ENCODE measurements at places on chromosomes 6 and 20.
A peak's percentile ranks its signal among the peaks of the same experiment; 100 is the strongest.

GRCh38 chr6:108686896-108687295 is 126.2 kb downstream of the FOXO3 start:
- no peak for DNase-seq

DNA sequence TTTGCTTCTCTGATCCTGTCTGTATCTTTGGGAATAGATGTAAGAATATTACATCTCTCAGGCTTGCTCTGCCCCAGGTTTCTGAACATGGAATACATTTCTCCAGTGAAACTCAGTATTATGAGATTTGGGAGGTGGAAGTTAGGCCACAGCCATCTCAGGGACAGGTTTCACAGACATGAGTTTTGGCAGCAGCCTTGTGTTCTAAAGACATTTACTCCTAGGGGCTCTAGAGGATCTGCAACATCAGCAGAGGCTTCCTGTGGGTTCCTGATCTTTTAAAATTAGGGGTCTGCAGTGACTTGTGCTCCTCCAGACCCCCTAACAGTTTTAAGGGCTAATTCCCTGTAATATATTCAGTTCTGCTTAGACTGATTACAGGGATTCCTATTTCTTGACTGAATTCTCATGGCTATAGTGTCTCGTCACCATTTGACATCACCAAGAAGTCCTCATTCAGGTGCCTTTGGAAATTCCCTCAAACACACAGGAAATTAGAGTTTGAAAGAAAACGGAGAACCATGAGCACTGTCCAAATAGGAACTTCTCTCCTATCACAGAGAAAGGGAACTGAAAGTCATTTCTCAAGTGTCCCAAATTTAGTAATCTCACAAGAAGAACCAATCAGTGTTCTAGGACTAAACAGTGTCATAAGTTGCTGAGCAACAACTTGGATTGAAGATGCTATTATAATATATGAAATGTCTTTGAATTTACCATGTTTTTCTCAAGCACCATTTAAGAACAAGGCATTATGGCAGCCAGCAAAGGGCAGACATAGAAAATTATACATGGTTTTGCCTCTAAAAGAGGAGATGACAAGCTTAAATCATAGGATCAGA is 2.5 kb upstream of the HLA-DRA start:
- peak; percentile 48 for DNase-seq

- no peak for DNase-seq
These were observed 100.5 kb upstream of the HMGCLL1 start for GRCh38 chr6:55679503-55679902.

DNA sequence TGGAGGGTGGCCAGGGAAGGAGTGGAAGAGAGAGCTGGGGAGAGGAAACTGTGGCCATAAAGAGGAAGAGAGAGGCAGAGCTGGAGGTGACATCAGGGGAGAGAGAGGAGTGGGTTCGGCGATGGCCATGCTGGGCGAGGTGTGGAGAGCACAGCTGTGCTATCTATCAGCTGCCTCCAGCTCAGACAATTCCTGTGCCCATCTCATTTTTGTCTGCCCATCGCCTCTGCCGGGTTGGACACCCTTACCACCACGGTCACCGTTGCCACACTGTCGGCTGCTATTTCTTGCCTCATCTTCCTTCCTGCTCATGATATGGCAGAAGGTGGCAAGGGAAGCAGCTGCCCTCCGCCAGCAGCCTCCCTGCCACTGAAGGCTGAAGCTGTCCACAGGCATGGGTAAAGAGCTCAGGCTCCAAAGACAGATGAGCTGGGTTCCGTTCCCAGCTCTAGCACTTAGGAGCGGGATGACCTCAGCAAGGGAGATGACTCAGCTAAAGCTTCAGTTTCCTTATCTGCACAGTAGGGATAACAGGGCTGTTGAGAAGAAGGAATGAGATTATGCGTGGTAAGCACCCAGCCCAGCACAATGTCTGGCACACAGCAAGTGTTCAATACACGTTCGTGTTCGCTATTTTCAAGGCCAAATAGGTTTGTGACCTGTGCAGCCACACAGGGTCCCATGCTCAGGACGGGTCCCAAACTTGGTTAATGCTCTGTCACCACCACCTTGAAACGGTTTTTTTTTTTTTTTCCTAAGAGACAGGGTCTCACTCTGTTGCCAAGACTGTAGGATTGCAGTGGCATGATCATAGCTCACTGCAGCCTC is 21.9 kb upstream of the TAF8 start:
- DNase-seq, result no peak

DNA sequence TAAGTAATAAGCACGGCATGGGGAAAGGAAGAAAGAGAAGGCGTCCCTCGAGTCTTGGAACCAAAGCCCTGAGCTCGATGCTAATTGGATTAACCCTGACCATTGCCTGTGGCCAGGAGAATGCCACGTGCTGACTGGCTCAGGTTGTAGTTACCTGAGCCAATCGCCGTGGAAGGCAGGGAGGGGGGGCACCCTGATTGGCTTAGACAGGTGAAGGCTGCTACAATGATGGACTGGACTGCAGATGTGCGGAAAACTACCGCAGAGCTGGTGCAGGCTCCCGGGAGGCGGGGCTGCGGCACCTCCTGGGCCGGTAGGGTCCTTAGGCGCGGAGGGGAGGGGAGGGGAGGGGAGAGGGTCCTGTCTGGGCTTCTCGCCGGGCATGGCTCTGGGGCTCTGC is 121.3 kb downstream of the TFAP2C start:
- no peak for DNase-seq

DNA sequence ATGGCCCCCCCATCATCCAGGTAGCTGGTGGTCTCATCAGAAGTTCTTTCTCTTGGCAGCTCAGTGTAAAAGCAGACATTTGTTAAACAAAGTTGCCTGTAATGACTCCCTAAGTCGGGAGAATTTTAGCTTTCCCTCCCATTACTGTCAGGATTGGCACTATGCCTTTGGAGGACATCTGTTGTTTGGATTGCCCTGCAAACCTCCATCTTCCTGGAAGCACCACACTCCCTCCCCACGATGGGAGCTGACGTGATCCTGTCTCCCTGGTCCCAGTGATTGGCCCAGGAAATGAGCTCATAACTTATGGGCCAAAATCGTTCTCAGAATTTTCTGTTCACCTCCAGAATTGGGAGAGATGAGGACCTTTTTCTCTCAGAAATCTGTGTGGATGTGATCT is 42.6 kb upstream of the CNR1 start:
- DNase-seq, result no peak

DNA sequence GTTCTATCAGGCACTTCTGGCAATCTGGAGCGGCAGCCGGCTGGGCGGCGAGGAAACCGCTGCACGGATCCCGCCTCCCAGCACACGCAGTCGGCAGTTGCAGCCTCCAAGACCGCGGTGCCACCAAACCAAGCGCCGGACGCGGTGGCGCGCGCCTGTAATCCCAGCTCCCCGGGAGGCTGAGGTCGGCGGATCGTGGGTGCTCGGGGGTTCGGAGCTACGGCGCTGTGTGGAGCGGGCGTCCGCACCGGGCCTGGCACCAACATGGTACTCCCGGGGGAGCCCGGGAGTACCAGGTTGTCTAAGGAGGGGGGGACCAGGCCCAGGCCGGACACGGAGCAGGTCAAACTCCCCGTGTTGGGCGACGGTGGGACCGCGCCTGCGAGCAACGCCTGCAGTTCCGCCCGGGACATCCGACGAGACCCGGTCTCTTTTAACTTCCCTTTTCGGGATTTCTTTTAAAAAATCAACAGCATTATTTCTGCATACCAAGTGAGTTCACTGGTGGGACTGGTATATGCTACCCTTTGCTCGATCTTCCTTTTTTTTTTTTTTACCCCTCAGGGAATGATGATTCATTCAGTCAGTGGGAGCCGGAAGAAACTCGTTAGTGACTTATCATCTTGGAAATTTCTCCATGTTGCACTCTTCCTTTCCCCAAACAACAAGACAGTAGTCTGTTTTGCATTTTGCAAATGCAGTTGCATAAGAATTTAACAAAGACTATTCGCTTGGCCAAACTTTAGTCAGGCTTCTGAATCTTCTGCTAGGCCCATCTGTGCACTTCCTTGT is 27.6 kb downstream of the ZNF311 start:
- peak; percentile 63 for DNase-seq

- DNase-seq, result no peak
These were observed 123.1 kb upstream of the GJE1 start for GRCh38 chr6:142009647-142010046.

DNA sequence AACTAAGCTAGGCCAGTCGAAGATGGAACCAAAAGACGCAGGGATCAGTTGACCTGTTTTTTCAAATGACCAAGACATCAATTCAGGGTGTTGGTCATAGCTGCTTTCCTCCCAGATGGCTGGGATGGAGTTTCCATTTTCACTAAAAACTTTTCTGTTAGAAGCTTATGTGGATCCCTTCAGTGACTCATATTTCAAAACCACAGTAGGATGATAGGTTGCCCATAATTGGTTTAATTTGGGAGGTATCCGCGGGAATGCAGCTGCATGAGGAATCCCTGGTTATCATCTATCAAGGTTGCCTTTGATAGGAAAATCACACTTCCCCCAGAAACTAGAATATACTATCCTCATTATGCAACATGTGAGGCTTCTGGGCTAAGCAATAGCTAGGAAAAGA is 150.9 kb upstream of the MLIP start:
- no peak for DNase-seq

- DNase-seq, result no peak
These were observed 179.1 kb upstream of the EYA4 start for GRCh38 chr6:133062077-133062476.

- DNase-seq, result no peak
These were observed 611.0 kb upstream of the MARCKS start for GRCh38 chr6:113246186-113246585.

DNA sequence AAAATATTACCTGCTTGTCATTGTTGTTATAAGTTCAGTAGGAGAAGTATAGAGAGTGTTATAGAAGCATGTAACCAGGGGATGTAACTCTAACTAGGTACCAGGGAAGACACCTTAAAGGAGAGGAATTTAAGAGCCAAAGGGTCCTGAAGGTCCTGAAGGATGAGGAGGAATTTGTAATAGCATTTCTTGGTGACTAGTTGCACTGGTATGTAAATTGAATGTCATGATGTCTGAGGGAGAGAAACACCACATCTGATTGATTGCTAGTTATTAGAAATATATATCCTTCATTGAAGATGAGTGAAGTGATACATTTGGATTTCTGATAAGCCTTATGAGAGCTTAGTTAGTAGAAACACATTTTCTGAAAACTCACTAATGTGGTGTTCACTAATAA is 643.8 kb downstream of the RFPL4B start:
- no peak for DNase-seq

DNA sequence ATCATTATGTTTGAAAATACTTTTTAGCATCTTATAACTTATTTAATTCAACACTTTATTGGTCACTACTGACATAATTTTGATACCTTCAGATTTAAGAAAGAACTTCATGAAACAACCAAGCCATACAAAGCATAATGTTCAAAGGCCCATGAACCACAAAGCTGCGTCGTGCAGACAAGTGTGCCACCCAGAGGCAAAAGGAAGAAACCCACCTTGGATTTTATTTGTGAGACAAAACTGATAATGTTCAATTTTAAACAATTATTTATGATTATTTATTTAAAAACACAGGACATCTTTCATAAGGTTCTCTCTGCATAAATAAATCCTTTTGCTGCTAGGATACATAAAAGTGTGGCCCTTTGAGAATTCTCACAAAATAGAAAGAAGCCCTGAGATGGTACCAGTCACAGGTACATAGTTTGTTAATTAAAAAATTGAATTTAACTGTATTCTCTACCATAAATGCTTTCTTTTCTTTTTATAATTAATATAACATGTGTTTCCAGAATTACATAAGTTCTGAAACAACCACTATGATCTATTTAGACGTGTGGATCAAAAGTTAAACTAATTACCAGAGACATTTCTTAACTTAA is 143.7 kb downstream of the RALGAPA2 start:
- no peak for DNase-seq

- no peak for DNase-seq
These were observed 50.7 kb upstream of the ERVFRD-1 start for GRCh38 chr6:11162262-11162661.

- DNase-seq, result no peak
These were observed 75.8 kb upstream of the RIN2 start for GRCh38 chr20:19682249-19682648.

- no peak for DNase-seq
These were observed 2.4 kb downstream of the RHAG start for GRCh38 chr6:49634092-49634835.

GRCh38 chr6:122059918-122060317 is 339.5 kb upstream of the HSF2 start:
- DNase-seq, result no peak

- DNase-seq, result no peak
These were observed 34.2 kb downstream of the TUBB2B start for GRCh38 chr6:3193102-3193849.

- DNase-seq, result no peak
These were observed 99.8 kb upstream of the MLN start for GRCh38 chr6:33903579-33903978.

DNA sequence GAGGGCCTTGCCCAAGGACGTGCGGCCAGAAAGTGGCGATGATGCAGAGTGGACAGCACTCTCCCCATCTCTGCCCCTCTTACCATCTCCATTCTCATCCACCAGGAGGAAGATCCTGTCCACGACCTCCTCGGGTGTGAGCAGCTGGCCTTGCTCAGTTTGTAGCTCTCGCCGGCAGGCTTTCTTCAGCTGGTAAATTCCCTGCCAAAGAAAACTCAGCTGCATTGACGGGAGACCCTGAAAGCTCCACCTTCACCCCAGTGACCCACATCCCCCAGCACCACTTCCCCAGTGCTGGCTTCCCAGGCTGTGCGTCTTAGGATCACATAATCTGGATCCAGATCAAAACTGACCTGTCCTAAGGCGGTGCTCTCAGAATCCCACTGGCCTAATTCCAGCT is 9.2 kb downstream of the GUCA1B start:
- no peak for DNase-seq

- no peak for DNase-seq
These were observed 13.8 kb downstream of the RNF144B start for GRCh38 chr6:18400831-18401446.

- no peak for DNase-seq
These were observed 69.6 kb downstream of the JAG1 start for GRCh38 chr20:10603971-10604864.

DNA sequence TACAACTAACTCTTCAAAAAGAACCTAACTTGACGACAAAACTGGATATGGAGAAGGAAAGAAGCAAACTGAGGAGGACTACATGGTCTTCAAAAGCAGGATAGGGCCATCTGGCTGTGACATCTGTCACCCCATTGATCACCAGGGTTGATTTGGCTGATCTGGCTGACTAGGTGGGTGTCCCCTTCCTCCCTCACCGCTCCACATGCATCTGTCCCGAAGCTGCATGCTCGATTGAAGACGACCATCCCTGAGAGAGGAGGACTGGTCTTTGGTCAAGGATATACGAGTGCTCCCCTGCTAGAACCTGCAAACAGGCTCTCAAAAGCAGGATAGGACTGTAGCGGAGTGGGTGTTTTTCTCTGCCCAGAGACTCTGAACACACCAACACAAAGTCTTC is 21.7 kb downstream of the CPNE1 start:
- DNase-seq, result no peak

GRCh38 chr6:5778317-5778857 is 228.3 kb downstream of the NRN1 start:
- no peak for DNase-seq

Measured in SIG-M5 (cell line).